ENCODE measurements at places on chromosomes 6 and 20.

DNA sequence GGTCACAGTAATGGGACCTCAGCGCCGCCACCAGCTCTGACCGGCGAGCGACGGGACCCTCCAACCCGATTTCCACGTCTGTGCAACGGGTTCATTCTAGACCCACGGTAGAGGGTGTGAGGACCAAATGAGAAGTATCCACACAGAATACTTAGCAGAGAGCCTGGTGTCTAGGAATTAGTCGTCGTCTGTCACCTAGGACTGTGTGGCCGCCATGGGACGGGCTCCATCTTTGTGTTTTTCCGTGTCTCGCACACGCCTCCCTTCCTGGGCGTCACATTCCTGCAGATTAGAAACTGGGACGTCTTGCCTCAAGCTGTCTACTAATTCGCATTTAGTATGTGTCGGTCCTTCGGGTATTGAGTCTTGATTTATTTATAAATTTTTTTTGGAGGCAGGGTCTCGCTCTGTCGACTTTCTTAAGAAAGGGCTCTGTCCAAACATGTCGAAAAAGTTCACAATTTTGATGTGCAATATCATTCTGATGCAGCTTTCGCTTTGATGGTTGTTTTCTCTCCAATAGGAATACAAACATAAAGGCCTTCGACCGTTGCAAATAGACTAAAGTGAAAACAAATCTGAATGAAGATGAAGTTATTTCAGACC is 563 bp downstream of the MGME1 start:
- no peak for DNase-seq

DNA sequence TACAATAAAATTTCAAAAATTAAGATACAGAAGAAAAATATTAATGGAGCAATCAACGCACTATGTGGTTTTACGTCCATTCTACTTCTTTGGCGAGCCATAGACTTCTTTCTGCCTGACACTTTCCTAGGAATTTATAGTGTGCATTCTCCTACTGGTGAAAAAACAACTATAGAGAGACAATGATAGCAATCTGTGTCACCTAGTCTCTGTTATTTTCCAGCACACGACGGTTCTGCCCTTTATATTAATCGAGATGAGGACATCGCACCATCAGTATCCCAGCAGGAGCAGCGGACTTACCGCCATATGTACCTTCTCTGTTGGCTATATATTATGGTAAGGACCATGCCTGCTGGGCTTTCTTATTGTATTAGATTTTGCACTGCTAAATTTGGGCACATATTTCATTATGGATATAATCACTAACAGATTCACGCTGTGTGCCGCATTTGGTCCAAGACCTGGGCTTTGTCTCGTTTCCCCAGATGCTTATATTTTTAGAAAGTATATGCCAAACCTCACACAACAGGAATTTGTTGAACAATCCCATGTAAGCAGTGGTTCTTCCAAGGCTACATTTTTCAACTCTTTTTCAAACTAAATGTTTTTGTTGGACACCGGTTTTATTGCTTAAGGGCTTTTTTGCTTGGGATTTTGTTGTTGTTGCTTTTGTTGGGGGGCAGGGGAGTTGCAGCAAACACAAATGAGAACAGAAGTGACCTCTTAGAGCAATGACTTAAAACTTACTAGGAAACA is 166.4 kb downstream of the ADAT2 start:
- DNase-seq, result no peak

DNA sequence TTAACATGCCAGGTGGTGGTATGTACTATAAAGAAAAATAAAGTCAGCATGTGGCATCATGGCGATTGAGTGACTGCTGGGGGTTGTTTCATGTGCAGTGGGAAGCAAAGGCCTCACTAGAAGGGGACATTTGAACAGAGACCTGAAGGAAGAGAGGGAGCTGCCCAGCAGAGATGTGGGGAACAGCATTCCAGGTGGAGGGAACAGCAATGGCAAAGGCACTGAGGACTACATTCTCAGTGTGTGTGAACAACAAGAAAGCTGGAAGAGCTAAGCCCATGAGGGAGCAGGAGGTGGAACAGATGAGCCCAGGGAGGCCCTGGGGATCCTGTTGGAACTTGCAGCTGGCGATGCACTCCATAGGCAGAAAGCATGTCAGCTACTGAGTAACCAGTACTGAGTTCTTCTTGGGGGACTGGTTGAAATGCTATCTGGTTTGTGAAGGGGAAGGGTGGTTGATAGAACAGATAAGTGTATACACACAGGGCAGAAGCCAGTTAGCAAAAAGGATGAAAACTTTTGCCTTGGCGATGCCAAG is 29.2 kb downstream of the NOX3 start:
- no peak for DNase-seq

DNA sequence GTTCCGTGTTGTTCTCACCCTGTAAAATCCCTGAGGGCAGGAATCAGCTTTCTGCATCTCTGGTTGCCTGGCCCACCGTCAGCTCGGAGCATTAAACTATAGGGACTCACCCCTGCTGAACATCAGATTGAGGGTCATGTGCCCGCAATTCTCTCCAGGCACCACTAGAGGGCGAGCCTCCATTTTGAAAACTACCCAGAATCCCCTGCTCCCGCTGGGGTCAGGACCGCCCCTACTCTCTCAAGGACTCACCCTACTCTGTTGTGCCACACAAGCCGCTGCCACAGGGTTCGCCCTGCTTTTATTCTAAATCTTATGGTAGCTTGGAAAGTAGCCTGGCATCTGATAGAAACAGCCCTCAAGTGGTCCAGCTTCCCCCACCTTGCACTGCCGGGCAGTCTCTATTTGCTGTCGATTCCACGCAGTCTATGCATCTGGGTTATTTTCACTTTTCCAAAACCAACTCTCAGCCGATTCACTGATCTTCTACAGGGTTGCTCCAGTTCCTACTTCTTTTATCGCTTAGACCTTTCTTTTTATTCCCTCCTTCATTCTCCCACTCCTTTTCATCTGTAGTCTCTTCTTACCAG is 244.1 kb upstream of the QKI start:
- DNase-seq, result no peak

DNA sequence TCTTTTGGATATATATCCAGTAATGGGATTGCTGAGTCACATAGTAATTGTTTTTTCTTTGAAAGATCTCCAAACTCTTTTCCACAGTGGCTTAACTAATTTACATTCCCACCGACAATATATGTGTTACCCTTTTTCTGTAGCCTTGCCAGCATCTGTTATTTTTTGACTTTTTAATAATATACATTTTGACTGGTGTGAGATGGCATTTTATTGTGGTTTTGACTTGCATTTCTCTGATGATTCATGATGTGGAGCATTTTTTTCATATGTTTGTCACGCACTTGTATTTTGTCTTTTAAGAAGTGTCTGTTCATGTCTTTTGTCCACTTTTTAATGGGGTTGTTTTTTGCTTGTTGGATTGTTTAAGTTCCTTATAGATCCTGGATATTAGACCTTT is 58.9 kb upstream of the OPRM1 start:
- DNase-seq, result no peak

DNA sequence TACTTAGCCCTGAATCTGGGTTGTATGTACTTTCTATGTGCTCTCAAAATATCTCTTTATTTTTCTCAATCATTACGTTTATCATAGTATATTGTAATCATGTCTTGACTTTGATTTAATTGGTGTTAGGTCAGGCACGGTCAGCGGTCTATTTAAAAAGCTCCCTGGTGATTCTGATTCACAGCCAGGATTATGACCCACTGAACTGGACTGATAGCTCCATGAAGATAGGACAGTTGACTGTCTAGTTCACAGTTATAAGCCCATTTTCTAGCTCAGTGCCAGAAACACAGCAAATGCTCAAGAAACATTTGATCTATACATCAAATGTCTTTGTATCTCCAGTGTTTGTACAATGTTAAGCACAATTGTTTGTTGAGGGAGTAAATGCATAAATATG is 111.5 kb upstream of the CCN2 start:
- DNase-seq, result no peak

DNA sequence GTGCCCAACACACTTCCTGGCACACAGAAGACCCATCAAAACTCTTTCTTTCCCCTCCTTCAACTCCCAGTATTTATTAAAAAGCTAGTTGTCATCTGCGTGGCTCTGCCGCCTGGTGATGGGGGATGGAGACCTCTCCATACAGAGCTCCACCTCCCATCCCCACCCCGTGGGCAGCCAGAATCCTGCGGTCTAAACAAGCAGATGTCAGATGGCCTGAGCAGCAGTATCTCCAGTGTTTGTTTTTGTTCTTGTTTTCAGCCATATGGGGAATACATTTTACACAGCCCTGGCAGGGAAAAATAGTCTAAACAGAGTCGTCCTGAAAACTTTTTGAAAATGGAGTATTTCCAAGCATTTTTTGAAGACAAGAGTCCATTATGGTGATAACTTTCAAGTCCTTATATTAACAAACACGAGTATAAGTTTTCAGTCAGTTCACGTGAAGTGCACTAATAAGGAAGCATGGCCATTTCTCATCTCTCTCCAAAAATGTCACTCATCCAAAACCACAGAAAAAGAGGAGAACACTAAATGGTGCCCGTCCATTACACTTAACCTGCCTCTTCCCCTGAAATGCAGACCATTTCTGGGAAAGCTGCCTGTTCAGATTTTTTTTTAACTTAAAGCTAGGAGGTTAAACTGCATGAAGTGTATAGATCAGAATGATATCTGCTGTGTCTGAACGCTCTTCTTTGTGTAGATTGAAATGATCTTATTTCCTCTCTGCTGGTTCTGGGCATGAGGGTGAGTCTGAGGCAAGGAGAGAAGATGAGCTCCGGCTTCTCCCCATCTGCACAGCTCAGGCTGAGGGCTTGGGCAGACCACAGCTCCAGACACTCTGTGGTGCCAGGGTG is 91.0 kb downstream of the TCP11 start:
- DNase-seq, result no peak

All from T1000 (cell line).